ENCODE measurements at places on chromosomes 1 and 21.

- no peak for DNase-seq
Measured at GRCh38 chr1:39485046-39485803, 6.2 kb upstream of the BMP8A start.

GRCh38 chr1:99731384-99731783 is 35.1 kb downstream of the FRRS1 start:
- DNase-seq = no peak

- no peak for DNase-seq
Measured at GRCh38 chr1:3687504-3687903, 35.2 kb downstream of the TP73 start.

DNA sequence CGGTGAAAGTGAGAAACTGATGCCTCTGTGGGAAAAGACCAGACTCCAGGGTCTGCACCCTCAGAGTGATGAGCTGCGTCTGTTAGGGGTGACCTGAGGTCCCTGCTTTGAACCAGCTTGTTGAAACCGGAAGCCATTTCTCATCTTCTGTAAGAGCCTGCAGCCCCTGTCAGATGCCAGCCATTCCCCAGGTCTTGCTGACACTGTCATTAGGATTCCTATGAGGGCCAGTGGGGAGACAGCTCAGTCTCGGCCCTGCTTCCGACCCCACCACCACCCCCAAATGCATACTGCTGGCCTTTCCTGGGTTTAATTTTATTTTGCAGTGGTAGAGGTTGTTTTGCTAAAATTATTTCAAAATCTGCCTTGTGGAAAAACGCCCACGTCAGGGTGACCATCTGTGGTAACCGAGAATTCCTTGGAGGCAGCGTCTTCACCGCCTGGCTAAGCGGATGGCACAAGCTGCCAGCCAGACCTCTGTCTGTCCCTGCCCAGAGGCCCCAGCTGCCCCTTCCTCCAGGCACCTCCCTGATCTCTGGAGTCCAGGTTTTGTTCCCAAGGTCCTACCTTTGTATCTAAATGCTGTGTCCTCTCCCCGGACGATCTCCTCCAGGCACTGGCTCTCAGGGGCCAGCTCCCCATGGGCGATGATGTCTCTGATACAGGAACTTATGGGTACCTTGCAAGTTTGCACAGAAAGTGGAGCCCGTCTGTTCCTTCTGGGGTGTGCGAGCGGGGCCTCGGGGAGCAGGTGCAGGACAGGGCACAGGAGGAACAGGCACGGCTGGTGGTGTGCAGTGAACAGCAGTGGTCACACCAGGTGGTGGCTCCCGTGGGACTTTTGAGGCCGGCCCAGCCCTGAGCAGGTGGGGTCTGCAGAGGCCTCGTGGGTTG is 49.9 kb downstream of the PRKCZ start:
- no peak for DNase-seq

DNA sequence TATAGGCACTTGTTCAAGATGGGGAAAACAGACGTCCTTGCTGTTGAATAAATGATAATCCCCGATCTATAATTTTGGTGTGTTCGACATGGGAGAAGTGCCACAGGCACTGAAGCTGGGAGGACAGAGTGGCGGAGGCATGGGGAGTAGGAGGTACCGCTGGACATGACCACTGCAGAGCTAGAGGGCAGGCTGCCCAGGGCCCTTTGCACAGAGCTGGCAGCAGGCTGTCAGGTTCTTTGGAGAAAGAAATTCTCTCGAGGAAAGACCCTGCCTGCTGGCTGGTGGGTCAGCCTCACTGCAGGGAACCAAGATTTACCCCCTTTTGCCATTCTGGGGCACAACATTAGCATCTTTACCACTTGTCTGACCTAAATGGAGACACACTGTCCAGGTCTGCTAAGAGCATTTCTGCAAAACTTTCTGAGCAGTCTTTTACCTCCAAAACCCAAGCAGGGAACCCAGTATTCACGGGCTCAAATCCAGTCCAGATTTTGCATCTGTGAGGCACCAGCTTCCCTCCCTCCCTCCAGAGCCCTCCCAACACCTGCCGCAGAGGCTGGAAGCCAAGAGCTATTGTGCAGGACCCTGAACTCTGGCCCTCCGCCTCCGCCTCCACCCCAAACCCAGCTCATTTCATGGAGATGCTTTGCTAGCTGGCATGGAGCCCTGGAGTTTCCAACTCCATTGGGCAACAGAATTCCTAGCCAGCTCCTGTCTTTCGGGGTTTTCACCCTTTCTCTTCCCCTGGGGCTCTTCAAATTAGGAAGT is 142.3 kb downstream of the PLXNA2 start:
- no peak for DNase-seq

DNA sequence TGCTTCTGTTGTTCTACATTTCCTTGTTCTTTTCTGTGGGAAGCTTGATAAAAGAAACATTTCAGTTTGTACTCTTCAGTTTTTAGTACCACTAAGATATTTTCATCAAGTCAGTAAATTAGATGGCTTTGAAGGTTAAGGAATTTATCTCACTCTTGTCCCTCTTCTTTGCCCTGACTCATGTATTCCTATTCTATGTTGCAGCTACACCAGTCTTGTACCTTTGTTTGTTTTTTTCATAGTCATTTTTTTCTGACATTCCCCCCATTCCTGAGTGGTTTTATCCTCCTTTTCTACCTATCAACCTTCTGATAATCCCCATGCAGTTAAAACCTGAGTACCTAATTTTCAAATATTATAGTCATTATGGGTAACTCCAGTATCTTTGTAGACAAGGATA is 65.4 kb downstream of the MAST2 start:
- DNase-seq = no peak

- DNase-seq = no peak
Measured at GRCh38 chr1:55154616-55155015, 60.5 kb downstream of the USP24 start.

DNA sequence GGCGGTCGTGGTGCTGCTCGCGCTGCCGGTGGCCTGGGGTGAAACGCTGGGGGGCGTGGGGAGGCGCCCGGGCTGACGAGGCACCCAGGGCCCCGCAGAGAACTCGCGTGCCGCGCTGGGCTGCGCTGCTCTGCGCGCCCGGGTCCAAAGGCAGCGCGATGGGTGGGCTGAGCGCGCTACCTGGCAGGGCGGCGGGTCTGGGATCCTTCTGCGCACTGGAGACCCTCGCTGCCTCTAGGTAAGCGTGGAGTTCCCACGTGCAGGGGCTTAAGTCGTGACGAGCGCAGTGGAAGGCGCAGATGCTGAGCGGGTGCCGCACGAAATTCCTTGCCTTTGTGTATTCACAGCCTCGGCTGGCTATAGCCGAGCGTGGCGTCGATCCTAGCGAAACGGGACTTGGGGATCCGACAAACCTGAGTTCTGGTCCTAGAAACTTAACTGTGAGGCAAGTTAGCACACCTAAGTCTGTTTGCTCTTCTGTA is 24.6 kb downstream of the CR1L start:
- no peak for DNase-seq

- no peak for DNase-seq
Measured at GRCh38 chr1:68047659-68048026, 2.8 kb downstream of the DIRAS3 start.

DNA sequence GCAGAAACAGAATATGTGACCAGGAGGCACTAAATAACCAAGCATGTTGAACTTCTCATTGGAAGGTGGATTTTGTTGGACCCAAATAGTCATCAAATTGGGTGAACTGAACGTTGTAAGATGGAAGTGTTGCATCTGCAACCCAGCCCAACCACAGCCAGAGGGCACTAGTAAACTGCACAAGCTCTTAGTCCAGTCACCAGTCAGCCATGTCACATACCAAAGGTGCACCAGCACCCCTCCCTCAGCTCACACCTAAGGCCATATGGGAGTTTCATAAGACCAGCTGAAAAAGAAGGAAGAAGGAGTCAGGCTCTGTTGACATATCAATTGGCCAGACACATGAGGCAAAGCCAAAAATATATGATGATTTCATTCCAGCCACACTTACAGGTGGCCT is 481.7 kb upstream of the NR5A2 start:
- no peak for DNase-seq

- no peak for DNase-seq
Measured at GRCh38 chr1:41883507-41883906, 35.2 kb downstream of the HIVEP3 start.

GRCh38 chr1:109395602-109396512 is 1.9 kb downstream of the SORT1 start:
- DNase-seq = no peak

- DNase-seq = peak; percentile 21
Measured at GRCh38 chr1:169586395-169587255, at the start of gene F5. Gene F5, minus strand, starts transcription at chr1:169586481. Its CDS starts 95 bp downstream, at chr1:169586386.

DNA sequence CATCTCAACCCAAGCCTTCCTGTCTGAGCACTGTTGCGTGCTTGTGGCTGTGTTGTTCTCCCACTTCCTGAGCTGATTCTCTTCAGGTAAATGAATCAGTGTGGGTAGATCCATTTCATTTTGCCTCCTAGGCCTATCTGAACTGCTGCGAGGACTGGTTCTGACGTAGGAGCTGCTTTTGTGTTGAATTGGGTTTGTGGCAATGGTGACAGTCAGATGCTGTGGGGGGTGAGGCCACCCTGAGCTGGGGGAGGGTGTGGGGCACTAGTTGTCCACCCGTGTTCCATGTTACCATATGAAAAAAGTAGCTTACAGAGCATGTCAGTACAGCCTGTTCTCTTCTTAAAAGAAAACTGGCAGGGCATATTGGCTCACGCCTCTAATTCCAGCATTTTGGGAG is 81.5 kb downstream of the MRPS6 start:
- DNase-seq = no peak

DNA sequence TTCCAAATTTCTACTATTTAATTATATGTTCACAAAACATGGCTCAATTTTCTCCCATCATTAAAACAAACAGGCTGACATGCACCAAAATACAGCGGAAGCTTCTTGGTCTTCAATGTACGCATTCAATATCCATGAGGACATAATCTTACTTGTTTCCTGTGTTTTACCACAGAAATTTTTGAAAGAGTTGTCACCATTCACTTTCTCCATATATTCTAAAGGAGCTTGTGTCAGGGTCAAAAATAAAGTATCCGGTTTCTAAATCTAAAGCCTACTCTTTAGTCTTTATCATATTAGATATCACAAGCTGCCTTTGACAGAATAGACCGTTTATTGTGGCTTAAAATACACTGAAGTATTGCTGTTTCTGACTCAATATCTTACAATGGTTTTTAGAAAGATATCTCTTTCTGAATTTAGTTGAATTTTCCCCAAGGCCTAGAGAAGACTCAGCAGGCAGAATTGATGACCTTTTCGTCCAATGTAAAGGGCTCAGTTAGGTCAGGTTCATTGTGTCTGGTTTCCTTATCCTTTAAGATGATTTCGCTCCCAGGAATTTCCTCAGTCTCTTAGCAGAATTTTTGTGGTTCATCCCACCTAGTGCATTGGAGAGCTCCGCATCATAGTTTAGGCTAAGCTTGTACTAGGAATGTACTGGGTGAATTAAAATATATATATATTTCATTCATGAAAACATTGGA is 717.2 kb downstream of the NCAM2 start:
- DNase-seq = peak; percentile 5

DNA sequence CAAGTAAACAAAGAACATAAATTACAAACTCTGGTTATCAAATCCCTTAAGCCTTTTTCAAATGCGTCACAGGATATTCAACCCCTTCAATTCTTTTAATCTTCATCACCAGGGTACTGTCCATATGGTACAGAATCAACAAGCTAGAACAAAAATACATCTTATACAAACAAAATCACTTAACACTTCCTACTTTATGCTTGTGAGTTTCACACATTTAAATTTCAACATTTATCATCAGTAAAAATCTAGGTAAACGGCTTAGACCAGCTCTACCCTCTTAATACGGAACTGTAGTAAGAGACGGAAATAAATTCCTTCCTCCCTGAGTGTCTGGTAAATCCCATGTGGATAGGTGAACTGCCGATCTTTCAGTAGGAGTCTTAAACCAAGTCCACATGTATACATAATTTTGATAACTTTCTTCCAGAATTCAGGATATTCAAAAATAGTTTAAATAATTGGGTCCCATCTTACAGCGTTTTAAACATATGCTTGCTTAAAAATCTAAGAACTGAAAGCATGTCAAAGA is 1.0 kb downstream of the CCDC181 start:
- no peak for DNase-seq

- no peak for DNase-seq
Measured at GRCh38 chr1:160149716-160150115, 1.7 kb upstream of the ATP1A4 start.

- DNase-seq = no peak
Measured at GRCh38 chr1:8495928-8496401, 178.1 kb downstream of the SLC45A1 start.

DNA sequence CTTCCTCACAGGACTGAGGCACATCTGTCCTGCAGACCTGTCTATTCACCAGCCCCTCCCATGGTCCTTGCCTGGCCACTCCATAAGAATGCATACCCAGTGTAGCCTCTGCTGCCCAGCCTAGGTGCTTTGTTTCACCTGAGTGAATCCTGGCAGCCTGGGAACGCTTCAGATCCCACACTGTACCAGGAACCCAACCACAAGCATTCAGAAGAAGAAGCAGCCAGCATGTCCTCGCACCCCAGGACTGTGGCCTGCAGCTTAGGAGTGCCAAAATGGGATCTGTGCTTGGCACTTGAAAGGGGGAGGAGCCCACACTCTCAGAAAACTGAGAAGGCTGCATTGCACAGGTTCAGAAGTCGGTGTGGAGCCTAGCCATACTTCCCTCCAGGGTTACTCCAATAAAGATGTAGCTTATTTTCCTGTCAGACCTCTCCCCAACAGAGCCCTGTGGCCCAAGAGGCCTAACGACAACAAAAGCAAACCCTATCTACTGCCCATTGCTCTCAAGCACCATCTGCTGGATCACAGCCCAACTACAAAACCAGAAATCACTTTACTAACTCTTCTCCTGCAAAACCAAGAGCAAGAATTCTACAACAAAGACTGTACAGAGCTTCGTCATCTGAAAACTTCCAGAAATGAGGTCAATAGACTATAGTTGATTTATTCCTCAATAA is 923.1 kb upstream of the NEGR1 start:
- no peak for DNase-seq

DNA sequence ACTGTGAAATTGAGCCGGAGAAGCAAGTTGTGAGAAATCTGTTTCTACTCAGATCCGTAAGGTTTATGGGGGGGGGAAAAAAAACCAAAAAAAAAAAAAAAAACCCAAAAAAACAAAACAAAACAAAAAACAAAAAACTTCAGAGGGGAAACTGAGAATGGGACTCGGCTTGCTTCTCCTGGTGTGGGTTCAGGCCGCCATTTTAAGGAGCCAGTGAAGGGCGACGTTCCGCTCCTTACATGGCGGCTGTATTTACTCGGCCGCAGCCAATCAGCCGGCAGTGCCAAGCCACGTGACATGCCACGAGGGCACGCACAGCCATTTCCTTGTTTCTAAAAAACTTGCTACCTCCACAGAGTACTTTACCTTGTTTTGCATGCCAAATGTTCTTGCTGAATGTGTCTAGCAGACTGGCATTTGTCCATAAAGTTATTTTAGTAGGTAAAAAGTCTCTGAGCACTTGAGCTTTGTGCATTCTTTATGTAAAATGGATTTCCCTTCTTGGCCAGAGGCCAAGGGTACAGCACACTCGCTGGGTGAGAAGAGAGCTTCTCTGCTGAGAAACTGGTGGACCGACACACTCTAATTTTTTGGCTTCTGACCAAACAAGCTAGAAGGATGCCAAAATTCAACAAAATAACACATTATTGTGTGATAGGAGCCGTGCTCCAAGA is 101.8 kb downstream of the NFIA start:
- DNase-seq = no peak

- DNase-seq = no peak
Measured at GRCh38 chr1:3727042-3727824, 25.0 kb upstream of the CCDC27 start.

GRCh38 chr1:31769720-31770390 is 5.7 kb upstream of the ADGRB2 start:
- no peak for DNase-seq

Measured in SJSA1 (cell line).